ENCODE measurements at places on chromosomes 7 and 10. TPM values are rescaled to one million over a fixed set of nuclear protein-coding genes. Genes with fewer than 3 reads are reported as not detected.

Gene GSDME
- 52.7 TPM for total RNA-seq

Gene C10orf143
- total RNA-seq: 0.39 TPM

Gene NUTM2E
- 0.47 TPM for total RNA-seq

Gene RBP3
- not detected for total RNA-seq

Gene RAMP3
- total RNA-seq: not detected

All from A549 treated with Hydrocortisone at 1 μM for 4 hours (cell line).